Endothelial cell (in vitro differentiated cells): ENCODE measurements at places on chromosomes 13 and 19.

GRCh38 chr13:32443111-32443510 lies 15.2 kb upstream of the N4BP2L1 start:
- peak; percentile 27 for DNase-seq

- DNase-seq = no peak
Observed at GRCh38 chr13:50914848-50915247, 5.3 kb downstream of the RNASEH2B start.

DNA sequence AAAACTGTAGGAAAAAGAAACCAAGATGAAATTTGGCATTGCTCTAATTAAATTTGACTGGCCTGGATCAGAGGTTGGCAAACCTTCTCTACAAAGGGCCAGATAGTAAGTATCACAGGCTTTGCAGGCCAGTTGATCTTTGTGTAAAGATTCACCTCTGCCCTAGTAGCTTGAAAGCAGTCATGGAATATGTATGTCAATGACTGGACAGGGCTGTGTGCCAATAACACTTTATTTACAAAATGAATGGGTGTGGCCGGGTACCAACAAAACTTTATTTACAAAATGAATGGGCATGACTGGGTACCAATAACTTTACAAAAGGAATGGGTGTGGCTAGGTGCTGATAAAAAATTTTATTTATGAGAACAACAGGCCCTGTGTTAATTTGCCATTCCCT lies 20.0 kb downstream of the SIN3B start:
- no peak for DNase-seq

DNA sequence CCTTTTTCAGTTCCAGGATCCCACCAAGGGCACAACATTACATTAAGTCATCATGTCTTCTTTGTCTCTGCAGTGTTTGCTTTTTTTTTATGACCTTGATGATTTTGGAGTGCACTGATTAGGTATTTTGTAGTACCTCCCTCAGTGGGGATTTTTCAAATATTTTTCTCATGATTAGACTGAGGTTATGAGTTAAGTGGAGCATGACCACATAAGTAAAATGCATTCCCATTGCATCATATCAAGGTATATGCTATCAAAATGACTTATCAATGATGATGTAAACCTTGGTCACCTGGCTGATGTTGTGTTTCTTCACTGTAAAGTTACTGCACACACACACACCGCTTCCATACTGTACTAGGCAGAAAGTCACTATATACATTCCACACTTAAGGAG lies 96.7 kb upstream of the TRPC4 start:
- no peak for DNase-seq

- no peak for DNase-seq
Observed at GRCh38 chr13:27774169-27774568, 18.1 kb upstream of the GSX1 start.

DNA sequence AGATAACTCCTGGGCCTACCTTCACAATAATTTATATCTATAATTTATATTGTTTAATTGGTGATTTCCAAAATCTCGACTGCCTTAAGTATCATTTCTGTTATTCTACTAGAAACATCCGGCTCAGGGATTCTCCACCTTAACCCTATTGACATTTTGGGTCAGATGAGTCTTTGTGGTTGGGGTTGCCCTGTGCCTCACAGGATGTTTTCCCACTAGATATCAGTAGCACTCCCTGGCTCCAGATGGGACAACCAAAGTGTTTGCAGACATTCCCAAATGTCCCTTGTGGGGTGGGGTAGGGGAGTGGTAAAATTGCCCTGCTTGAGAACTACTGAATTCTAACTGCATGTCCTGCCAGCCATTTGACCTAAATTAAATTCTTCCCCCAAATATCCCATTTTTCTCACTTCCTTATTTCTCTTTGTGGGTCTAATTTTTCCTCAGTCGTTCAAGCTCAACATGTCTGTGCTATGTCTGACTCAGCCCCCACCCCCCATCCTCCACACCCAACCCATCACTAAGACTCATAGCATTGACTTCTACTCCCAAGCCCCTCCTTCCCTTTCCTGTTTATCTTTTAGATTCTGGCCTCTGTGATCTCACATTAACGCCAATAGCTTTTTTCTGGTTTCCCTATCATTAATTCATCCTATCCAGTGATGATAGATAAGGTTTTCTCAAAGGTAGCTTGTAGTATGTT lies 545.1 kb downstream of the EFNB2 start:
- no peak for DNase-seq
